ENCODE measurements at places on chromosomes 5 and 9.

DNA sequence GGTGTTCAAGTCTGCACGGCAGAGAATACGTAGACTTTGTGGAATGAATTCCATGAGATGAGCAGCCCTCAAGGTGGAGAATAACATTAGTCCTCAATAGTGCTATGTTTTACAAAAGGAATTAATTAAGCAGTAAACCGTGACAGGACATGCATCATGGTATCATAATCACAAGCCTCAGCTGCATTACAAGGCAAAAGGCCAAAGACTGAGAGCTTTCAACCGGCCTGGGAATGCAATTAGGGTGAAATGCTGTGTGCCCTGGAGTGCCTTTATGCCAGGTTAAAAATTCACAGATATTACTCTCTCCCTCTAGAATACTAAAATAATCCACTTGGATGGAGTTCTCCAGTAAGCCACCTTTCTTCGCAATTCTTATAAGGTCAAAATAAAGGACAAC, 270.6 kb downstream of the MLLT3 start:
- no peak for DNase-seq

GRCh38 chr9:105661011-105661410, 1.2 kb upstream of the TAL2 start:
- no peak for DNase-seq

GRCh38 chr9:131100445-131100844, 4.1 kb downstream of the AIF1L start:
- DNase-seq: no peak

DNA sequence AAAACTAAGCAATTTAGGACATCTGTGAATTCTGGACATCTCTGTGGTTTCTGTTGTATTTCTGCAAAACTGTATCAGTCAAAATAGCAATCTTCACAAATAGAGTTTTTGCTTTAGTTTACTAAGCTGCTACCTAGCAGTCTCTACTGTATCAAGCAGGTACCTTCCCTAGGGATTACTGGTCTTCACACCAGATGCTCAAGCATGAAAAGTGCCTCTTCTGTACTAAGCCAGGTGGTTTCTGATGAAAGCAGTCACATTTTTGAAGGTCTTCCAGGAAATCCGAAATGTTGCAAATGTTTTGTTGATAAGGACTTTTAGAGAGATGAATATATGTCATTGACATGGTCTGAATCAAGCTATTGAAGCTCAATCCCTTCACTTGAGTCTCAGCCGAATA, 540.0 kb downstream of the KCTD16 start:
- no peak for DNase-seq

DNA sequence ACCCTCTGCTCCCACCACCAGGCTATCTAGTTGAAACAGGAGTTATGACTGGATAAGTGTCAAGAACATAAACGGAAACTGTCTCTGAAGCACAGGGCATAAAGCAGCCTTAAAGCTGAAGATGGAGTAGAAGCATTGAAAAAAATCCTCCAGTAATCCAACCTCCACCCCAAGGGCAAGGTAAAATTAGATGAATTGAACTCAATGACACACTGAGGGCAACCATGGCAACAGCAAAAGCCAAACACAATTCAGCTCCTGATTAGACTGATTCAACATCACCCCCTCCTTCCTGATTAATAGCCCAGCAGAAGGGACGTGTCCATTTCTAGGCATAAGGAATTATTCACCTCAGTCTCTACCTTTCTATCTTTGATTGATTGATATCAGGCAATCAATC, 183.2 kb upstream of the MAP3K1 start:
- no peak for DNase-seq

GRCh38 chr5:18314192-18314778, 680.0 kb downstream of the TAF11L14 start:
- no peak for DNase-seq

- DNase-seq: no peak
These were observed at the start of gene AGXT2 for GRCh38 chr5:35047785-35048404. TSS of gene AGXT2 (minus strand) at chr5:35047949. CDS start at chr5:35047892, 57 bp downstream.

- DNase-seq: no peak
These were observed 173.0 kb downstream of the GIN1 start for GRCh38 chr5:102946971-102947370.

GRCh38 chr9:110332766-110333165, 4.9 kb downstream of the TXNDC8 start:
- DNase-seq: no peak

- no peak for DNase-seq
These were observed 114.4 kb downstream of the SLC12A2 start for GRCh38 chr5:128197896-128198522.

GRCh38 chr5:174065528-174066197, 20.2 kb downstream of the NSG2 start:
- DNase-seq: no peak

GRCh38 chr5:56291661-56292374, 58.7 kb upstream of the ANKRD55 start:
- DNase-seq: no peak

DNA sequence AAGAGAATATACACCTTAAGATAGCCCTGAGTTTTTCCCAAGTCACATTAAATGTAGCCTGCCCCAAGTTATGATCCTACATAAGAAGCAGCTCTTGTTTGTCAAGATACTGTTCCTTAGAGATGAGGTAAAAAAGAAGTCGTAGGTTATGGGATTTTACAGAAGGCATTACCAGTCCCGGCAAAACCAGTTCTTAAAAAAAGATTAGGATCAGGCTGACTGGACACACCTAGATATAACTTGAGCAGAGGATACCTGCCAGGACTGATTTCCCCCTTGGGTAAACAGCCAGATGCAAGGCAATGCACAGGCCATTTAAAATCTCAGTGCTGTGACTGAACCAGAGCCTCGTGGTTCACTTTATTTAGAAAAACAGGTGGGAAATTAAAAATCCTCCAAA, 14.1 kb upstream of the SEMA5A start:
- DNase-seq: no peak

- DNase-seq: no peak
These were observed 40.1 kb upstream of the CCNH start for GRCh38 chr5:87452837-87453236.

DNA sequence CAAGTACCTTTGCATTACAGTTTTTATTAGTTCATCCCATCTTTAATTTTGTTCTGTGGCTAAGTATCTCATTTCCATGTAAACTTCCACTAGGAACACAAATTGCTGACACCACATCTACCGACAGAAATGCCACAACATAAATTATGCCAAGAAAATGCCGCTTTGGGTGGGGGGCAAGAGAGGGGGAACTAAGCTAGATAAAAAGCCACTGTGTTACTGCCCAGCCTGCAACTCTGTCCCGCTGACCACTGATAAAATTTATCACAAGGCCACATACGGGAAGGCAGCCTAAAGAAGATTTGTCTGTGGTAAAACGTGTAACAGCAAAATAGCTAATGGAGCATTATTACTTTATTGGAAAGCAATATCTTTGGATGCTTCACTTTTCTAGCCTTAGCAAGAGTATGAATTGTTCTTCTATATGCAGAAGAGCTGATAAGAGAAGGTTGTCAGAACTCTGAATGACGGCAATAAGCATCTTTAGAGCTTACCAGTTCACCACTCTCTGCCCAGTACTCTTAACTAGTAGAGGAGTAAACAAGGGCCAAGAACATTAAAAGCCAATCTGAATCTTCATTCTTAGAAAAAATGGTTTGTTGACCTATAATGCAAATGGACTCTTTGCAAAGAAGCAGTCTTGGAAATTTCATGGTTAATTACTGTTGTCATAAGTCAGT, 172.2 kb upstream of the MEF2C start:
- DNase-seq: no peak

GRCh38 chr5:135263022-135263668, 135.9 kb downstream of the MACROH2A1 start:
- DNase-seq: no peak

- no peak for DNase-seq
These were observed 385.2 kb upstream of the SEMA6A start for GRCh38 chr5:116959843-116960242.

GRCh38 chr9:137685035-137685740, 66.4 kb downstream of the EHMT1 start:
- DNase-seq: no peak

DNA sequence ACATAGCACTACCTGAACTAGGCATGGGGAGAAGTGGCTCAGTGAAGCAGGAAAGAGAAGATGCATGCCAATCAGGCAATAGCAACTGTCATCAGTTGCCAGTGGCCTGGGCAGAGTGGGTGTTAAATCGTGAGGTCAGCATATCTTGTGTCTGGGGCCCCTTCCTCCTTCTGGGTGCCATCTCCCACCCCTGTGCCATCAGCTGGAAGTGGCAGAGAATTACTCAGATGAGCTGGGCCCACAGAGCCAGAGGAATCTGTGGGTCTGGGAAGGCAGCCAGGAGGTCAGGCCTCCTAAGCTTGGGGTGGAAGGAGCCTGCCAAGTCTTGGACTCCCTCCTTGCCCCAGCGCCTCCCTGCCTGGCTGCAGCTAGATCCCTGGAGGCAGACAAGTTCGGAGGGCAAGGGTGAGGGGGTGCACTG, 66.5 kb downstream of the GALNT12 start:
- DNase-seq: no peak

DNA sequence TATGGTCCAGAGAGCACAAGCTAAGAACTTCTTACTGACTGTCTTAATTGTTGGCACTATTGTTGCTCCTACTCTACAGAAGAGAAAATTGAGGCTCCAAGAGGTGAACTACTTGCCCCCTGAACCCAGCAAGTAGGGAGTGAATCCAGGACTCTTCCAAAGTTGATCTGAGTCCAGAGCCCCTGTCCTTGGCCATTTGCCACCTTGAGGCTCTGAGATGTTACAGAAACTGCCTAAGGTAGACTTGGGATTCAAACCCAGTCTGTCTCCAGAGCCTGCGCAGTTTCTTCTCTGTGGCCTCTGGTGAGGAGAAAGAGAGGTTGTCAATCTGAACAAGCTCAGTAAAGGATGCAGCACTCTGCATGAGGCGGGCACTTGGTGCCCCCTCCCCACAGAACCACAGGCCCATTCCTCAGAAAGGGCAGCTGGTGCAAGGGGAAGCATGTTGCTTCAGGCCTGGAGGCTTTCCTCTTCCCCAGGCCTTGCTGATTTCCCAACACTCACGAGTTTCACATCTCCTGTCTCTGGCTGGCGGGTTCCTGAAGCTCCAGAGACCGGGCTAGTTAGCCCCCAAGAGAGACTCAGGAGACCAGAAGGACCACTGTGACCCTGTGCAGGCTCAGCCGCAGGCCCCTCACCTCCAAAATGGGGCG, 2.9 kb upstream of the LCP2 start:
- DNase-seq: no peak

DNA sequence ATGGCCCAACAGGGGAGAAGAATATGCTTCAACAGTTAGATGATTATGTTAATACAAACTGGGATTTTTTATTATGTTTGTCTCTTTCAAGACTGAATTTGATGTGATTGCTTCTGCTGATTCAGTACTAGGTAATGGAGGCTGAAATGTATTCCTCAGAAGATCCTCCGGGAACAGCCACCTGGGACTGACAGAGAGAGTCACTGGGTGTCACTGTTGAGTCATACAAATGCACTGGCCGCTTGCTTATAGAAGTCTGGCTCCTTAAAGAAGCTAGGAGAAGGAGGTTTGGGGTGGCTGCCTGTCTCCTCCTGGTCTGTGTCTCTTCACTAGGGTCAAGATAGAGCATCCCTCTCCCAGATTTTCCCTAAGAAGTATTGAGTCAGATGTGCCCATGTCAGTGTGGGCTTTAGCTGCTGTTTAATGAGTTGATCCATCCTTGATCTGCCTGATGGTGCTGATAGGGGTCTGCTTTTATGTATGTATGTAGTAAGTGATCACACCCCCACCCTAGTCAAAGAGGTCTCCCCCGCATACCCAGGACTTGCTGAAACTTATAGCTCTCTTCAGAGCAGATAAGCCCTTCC, 773.4 kb downstream of the BRINP1 start:
- peak; percentile 38 for DNase-seq

DNA sequence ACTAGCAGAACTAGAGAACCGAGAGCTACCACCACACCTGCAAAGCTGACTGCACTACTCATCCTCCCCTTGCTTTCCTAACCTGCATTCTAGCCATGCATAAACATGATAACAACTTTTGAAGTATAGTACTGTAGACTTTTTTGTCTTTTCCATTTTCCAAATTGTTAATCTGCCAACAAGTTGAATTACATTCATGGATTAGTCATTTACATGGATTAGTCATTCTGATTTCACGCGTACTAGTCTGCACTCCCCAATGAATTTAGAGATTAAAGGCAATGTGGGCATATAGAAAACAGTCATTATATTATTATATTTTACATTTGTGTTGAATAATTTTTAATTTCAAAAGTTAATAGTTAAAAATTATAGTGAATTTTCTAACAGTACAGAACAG, 81.4 kb downstream of the EDIL3 start:
- no peak for DNase-seq

- DNase-seq: no peak
These were observed 21.5 kb upstream of the NEUROG1 start for GRCh38 chr5:135557076-135557838.

GRCh38 chr5:73443829-73444498, 4.6 kb downstream of the FOXD1 start:
- no peak for DNase-seq

GRCh38 chr9:95280745-95281144, 36.8 kb downstream of the FANCC start:
- no peak for DNase-seq

GRCh38 chr5:109305352-109305751, 104.4 kb downstream of the PJA2 start:
- DNase-seq: no peak

GRCh38 chr5:38695021-38695958, 138.8 kb upstream of the LIFR start:
- DNase-seq: peak; percentile 81

DNA sequence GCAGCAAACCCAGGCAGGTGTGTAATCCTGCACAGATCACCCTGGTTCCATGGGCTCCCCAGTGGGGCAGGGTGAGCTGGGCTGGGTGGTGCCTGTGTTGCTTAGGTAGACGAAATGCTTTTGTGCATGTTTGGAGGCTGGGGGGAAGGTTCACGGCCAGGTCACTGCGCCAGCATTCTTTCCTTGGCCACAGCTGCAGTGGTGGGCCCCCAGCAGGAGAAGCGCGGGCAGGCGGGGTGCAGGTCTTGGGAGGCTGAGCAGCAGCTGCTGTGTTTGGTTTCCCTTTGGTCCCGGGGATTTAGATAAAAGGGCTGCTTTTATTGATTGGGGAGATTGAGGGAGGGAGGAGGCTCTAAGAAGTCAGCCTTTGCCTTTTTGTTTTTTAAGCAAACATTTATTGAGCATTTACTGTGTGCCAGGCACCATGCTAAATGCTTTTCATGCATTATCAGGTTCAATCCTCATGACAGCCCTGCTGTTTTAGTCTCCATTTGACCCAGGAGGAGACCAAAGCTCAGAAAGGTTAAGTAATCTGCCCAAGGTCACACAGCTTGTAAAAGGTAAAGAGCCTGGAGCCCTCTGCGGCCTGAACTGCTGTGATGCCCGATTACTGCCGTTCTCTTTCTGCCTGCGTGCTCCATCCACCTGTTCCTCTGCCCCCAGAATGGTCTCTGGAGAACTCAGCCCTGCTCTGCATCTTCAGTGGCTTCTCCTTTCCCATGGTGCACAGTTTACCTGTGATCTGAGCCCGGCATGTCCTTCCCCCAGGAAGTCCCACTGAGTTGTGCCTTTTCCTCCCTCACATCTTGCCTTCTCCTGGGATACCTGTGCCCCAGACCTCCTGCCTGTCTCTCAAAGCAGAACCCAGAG, 94.4 kb downstream of the MACROH2A1 start:
- no peak for DNase-seq

- DNase-seq: peak; percentile 42
These were observed 24.4 kb downstream of the ZCCHC7 start for GRCh38 chr9:37144762-37145161.

GRCh38 chr5:77948476-77948875, 172.3 kb upstream of the TBCA start:
- no peak for DNase-seq
